ENCODE measurements at places on chromosomes 5 and 9. TPM values are rescaled to one million over a fixed set of nuclear protein-coding genes. Genes with fewer than 3 reads are reported as not detected.

TEX48 gene
- not detected for total RNA-seq

OGN gene
- not detected for total RNA-seq

C9orf78 gene
- total RNA-seq, result 70.0 TPM

INSYN2B gene
- total RNA-seq, result not detected

PDE6A gene
- total RNA-seq, result not detected

CCDC69 gene
- 38.7 TPM for total RNA-seq

ZNF883 gene
- 0.99 TPM for total RNA-seq

WDR38 gene
- not detected for total RNA-seq

GEMIN5 gene
- 46.0 TPM for total RNA-seq

IL3 gene
- 68.7 TPM for total RNA-seq

INSL4 gene
- total RNA-seq, result not detected

PLAC8L1 gene
- total RNA-seq, result 0.71 TPM

HMCN2 gene
- not detected for total RNA-seq

FOXD4L6 gene
- not detected for total RNA-seq

LCN6 gene
- not detected for total RNA-seq

ANKRD55 gene
- not detected for total RNA-seq

OLFM1 gene
- total RNA-seq, result not detected

ROR2 gene
- not detected for total RNA-seq

PLCXD3 gene
- total RNA-seq, result not detected

UBQLN1 gene
- total RNA-seq, result 101 TPM

NSG2 gene
- not detected for total RNA-seq

NOXA1 gene
- 0.40 TPM for total RNA-seq

RPS14 gene
- total RNA-seq, result 2,830 TPM

BTNL8 gene
- total RNA-seq, result not detected

CYSRT1 gene
- total RNA-seq, result 0.23 TPM

UIMC1 gene
- 41.3 TPM for total RNA-seq

PCDHA9 gene
- total RNA-seq, result not detected

DNAJA1 gene
- total RNA-seq, result 269 TPM

SLC4A9 gene
- total RNA-seq, result not detected

PCDHGA1 gene
- 0.04 TPM for total RNA-seq

SV2C gene
- not detected for total RNA-seq

IL4 gene
- total RNA-seq, result 2.0 TPM

ZNF454 gene
- total RNA-seq, result not detected

TGFBI gene
- total RNA-seq, result not detected

GPR150 gene
- total RNA-seq, result 0.38 TPM

DAB2 gene
- not detected for total RNA-seq

POU5F2 gene
- total RNA-seq, result 0.38 TPM

MOB3B gene
- total RNA-seq, result 0.44 TPM

OLFML2A gene
- not detected for total RNA-seq

SHISAL2B gene
- not detected for total RNA-seq

LCN10 gene
- total RNA-seq, result 1.6 TPM

SPINK13 gene
- total RNA-seq, result not detected

NR2F1-AS1 gene
- total RNA-seq, result not detected

Data from activated CD8-positive, alpha-beta memory T cell treated with anti-CD3 and anti-CD28 coated beads for 36 hours (primary cell).